ENCODE measurements at places on chromosomes 13 and 19. TPM values are rescaled to one million over a fixed set of nuclear protein-coding genes. Genes with fewer than 3 reads are reported as not detected.

The VSTM1 gene
- total RNA-seq, result not detected

The SYCN gene
- not detected for total RNA-seq

The ZBTB32 gene
- not detected for total RNA-seq

The RGL3 gene
- total RNA-seq, result 0.22 TPM

The CYP2A6 gene
- not detected for total RNA-seq

All from SJSA1 (cell line).